ENCODE measurements at places on chromosomes 6 and 20.

- no peak for DNase-seq
These were observed 54.2 kb downstream of the TBC1D7 start for GRCh38 chr6:13273931-13274706.

DNA sequence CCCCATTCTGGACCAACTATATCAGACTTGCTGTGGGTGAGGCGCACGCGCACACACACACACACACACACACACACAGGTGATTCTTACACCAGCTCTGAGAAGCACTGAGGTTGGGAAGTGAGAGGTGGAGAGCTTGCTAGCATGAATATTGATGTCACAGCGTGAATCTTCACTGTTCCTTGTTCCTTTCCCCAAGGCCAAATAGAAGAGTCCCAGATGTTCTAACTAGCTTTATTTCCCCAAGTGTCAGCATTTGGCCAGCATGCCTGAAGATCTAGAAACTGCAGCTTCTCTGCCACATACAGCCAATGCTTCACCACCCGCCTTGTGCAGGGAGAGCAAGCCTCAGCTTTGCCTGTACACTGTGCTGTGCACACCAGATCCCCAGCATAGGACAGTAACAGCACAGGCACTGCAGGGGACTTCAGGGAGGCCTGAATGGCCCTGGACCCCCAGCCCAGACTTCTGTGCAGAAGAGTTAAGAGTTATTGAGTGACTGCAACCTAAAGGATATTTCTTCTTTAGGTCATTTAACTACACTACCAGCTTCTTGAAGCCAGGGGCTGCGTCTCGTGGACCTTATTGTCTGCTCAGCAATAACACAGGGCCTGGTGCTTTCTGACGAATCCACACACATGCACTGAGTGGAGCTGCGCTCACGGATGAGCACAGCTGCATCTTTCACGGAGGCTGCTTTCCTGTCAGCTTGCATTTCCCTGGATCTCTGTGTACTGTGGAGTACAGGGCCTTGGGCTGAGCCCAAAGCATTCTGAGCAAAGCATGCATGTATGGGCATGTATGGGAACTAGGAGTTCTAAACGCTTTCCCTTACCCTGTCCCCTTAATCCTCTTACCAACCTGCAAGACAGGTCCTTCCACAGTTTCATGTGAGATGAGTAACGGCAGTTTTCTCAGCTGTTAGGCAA is 13.9 kb upstream of the CD93 start:
- no peak for DNase-seq

DNA sequence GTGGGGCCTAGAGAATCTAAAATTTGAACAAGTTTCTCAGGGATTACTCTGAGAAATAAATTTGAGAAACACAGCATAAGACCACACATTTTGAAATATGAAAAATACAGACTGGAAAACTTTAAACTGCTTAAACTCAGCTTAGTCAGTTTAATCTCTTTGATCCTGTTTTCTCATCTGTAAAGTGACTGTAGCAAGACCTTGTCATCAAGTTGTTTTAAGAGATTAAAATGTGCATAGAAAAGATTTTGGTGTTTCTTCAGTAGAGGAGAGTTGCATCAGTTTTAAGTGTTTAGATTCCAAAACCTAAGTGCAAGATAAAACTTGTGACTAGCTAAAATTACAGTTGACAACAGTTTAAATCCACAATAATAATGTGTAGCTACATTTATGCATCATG is 8.1 kb upstream of the BCKDHB start:
- no peak for DNase-seq

DNA sequence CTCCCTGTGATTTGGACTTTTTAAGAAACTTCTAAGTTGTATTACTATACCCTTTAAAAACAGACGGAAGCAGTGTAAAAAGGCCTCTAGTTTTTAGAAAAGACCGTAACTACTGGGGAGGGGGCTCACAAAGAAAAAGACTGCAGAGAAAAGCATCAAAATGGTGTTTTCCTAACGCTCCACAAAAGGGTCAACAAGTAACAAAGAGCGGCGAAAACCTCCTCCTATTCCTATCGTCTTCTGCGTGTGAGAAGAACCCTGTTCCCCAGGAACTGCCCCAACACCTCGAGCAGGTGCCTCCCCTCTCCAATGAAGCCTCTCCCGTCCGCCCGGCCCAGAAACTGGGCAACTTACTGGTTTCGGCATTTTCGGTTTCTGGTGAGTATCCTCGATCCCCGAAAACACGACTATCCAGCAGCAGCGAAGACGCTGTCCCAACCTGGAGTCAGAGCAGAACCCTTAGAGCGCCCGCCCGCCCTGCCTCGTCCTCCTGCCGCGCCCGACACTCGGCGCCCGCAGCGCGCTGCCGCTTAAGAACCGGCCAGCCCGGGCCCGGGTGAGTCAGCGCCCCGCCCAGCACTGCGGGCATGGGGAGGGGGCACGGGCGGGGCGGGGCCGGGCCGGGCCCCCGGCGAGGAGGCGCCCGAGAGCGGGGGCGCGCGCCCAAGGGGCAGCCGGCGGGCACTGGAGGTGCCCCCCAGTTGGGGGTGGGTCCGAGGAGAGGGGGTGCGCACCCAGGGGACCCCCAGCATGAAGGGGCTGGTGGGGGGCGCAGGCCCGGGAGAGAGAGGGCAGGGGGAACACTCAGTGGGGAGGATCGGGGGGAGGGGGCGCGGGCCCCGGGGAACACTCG is 1.2 kb downstream of the EZR start:
- DNase-seq: peak; percentile 91

- peak; percentile 85 for DNase-seq
These were observed 695.8 kb upstream of the MMS22L start for GRCh38 chr6:97978855-97979271.

- no peak for DNase-seq
These were observed 263.4 kb downstream of the ARHGAP18 start for GRCh38 chr6:129446272-129447197.

- DNase-seq: no peak
These were observed 4.8 kb downstream of the EDN1 start for GRCh38 chr6:12294851-12295536.

- DNase-seq: no peak
These were observed 310.7 kb upstream of the PREP start for GRCh38 chr6:105713474-105714118.

- peak; percentile 47 for DNase-seq
These were observed 9.9 kb downstream of the FOXF2 start for GRCh38 chr6:1399085-1399780.

DNA sequence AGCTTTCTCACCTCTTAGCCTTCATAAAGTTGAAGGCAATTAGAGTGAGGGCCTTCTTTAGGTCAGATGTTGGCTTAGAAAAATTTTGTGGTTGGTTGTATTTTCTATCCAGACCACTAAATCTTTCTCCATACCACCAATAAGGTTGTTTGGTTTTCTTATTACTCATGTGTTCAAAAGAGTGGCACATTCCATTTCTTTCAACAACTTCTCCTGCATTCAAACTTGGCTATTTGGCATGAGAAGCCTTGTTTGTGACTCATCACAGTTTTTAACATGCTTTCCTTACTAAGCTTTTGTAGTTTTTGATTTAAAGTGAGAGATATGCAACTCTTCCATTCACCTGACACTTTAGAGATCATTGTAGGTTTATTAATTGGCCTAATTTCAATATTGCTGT is 949.6 kb downstream of the TBC1D32 start:
- DNase-seq: no peak
